ENCODE measurements at places on chromosomes 2 and 18.

- no peak for DNase-seq
Measured at GRCh38 chr2:144708626-144709025, 188.7 kb upstream of the ZEB2 start.

DNA sequence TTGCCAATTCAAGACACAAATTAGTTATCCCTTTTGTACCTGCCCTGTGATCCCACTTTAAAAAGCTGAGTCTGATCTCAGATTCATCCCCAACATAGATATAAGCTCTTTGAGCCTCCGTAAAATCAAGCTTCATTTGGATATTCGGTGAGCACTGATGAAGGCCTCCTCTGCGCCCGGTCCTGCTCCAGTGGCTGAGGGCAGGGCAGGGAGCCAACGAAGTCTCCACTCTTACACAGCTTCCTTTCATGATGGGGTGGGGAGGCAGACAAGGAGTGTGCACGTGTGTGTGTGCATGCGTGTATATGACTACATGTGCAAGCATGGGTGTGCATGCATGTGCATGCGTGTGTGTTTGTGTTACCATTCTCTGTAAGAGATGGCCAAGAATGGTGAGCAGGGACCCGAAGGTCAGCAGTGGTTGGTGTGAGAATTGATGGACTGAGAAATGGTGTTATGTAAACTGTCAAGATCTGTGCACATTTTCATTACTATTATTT lies 43.6 kb downstream of the IL1RL2 start:
- no peak for DNase-seq

GRCh38 chr18:70499218-70499691 lies 210.4 kb downstream of the SOCS6 start:
- no peak for DNase-seq

- DNase-seq = no peak
Measured at GRCh38 chr2:234072454-234072853, 22.0 kb downstream of the SPP2 start.

DNA sequence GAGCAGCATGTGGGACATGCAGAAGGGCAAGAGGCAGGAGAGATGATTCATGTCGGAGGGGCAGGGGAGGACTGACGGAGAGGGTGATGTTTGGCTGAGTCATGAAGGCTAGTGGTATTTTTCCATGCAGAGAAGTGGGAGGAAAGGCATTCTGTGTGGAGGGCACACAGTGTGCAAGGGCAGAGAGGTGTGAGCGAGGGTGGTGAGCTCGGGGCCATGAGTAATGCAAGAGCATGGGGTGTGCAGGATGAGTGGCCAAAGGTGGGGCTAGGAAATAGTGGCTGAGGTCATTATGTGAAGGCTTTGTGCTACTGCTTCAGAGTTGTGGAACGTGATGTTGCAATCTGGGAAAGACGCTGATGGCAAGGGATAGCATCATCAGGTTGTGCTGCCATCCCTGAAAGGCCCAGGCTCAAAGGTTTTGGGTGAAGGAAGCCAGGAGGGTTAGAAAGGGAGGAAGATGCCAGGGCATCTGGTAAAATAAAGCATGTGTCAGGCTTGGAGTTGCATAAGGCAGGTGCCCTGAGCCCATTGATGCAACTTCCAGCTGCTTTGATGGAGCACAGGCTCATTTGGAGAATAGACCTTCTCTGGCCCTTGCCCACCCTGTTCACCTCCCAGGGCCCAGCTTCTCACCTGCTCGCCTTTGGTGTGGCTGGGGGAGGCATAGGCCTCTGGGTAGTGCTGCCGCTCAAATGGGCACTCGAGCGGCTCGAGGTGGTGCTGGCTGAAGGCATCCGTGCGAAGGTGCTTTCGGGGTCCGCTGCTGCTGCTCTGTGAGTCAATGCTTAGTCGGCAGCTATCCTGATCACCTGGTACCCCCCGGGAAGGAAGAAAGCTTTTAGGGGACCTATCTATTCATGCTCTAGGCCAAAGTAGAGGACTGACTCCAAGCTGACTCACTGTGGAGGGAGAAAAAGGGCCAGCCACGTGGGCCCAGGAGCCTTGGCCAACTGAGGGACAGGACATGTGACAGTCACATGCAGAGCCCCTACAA lies 37.5 kb downstream of the PAX8 start:
- peak; percentile 70 for DNase-seq

GRCh38 chr2:58812771-58813344 lies 571.7 kb upstream of the FANCL start:
- DNase-seq = no peak

DNA sequence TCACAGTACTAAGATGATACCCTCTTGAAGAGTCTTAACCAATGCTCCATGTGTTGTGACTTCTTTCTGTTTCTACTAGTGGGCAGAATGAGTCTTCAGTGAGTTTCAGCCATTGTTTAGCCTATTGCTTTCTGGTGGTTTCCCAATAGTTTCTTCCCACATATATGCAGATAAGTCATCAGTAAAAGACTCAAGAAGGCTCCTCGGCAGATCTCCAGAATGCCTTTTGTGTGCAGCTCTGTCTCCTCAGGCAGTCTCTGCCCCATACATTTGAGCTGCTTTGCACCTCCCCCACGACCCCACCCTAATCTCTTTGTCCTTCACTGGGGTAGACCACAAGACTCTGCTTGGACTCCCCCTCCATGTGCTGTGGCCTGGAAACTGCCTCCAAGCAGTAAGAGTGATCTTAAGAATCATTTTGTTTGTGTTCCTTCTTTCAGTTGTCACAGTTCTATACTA lies 71.6 kb upstream of the CHRNA1 start:
- DNase-seq = peak; percentile 60

DNA sequence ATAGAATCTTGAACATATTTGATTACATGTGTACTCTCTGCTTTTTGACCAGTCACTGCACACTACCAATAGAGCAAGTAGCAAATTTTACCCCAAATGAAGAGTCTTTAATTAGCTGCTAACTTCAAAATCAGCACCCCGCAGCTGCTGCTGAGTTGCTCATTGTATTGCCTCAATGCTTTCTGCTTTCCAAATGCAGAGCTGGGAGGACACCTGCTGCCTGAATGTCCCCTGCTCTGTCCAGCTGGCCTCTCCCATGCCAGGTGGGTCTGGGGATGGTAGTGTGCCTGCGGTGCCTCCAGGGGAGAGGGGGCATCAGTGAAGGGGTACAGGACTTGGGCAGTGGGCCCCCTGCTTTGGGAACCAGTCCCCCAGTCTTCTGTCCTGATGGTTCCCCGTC lies 184.8 kb downstream of the PRKCE start:
- no peak for DNase-seq

DNA sequence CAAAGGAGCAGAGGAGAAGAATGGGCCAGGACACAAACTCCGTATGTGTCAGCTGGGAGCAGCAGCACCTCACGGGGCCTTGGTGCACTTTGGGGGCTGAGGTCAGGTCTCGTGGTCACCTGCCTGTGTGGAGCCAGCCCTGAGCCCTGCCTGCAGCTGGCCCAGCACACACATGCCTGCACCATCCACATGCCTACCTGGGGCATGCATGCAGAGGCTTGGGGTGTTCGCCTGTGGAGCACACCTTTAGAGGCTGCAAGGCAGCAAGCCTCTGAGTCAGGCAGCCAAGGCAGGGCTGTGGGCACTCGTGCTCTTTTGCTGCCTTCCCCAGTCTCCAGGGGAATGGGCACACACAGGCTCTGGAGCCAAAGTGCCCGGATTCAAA lies 36.0 kb downstream of the ARHGEF4 start:
- DNase-seq = no peak

GRCh38 chr2:80499095-80499494 lies 194.5 kb upstream of the LRRTM1 start:
- no peak for DNase-seq

- DNase-seq = no peak
Measured at GRCh38 chr2:27198627-27199026, 13.2 kb upstream of the ATRAID start.

GRCh38 chr2:78418021-78418420 lies 607.5 kb upstream of the REG3G start:
- no peak for DNase-seq

- no peak for DNase-seq
Measured at GRCh38 chr2:2007551-2008501, 263.5 kb upstream of the PXDN start.

DNA sequence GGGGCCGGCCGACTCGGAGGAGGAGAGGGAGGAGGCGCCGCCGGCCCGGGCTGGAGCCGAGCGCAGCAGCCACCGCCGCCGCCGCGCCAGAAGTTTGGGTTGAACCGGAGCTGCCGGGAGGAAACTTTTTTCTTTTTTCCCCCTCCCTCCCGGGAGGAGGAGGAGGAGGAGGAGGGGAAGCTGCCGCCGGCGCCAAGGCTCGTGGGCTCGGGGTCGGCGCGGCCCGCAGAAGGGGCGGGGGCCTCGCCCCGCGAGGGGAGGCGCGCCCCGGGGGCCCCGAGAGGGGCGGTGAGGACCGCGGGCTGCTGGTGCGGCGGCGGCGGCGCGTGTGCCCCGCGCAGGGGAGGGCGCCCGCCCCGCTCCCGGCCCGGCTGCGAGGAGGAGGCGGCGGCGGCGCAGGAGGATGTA lies 316 bp downstream of the CRIM1 start:
- DNase-seq = no peak

DNA sequence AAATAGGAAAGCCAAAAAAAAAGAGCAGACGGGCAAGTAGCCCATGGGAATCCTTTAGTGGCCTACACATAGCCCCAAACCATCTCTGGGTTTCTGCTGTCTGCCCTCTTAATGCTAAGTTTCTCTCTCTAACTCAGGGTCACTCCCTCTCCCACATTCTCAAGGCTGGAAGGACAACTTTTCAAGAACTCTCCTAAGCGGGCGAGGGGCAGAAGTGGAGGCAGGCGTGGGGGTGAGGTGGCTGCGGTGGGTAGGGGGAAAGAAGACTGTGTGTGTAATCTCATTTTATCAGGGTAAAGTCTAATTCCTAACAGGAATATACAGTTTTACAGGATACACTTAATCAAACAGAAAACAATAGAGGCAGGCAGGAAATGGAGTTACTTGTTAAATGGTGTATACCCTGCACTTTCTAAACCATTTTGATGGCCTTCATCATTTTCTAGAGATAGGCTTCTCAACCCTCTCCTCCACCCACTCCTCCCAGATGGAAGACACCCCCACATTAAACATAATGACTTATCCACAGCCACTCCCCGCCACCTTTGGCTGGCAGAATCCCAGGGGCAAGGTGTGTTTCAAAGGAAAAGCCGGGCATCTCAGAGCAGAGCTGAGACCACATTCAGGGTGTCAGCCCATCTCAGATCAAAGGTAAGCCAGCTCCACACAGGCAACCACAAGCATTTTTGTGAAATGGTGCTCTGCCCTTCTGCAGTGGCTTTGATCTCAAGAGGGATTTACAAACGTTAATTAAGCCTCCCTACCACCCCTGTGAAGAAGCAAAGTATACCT lies 6.8 kb downstream of the SMAD7 start:
- DNase-seq = no peak

DNA sequence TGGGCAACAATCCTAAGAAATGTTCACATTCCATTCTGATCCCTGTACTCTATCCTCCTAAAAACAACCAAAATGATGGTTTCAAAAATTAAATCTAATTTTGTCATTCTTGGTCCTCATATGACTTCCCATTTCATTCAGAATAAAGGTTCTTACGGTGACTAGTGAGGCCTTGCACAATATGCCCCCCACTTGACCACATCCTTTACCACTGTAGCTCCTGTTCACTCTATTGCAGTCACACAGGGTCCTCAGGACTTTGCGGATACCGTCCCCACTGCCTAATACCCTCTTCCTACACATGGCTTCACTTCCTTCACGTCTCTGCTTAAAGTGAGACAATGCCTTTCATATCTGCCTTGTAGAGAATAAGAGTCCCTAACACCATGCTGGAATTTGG lies 1058.7 kb upstream of the KLHL29 start:
- no peak for DNase-seq

- no peak for DNase-seq
Measured at GRCh38 chr2:240443891-240444301, 8.4 kb downstream of the GPC1 start.

GRCh38 chr2:43415592-43415991 lies 180.2 kb downstream of the THADA start:
- no peak for DNase-seq

GRCh38 chr2:160063879-160064612 lies 1.6 kb upstream of the PLA2R1 start:
- no peak for DNase-seq

- no peak for DNase-seq
Measured at GRCh38 chr2:71669628-71670429, 216.5 kb downstream of the DYSF start.

DNA sequence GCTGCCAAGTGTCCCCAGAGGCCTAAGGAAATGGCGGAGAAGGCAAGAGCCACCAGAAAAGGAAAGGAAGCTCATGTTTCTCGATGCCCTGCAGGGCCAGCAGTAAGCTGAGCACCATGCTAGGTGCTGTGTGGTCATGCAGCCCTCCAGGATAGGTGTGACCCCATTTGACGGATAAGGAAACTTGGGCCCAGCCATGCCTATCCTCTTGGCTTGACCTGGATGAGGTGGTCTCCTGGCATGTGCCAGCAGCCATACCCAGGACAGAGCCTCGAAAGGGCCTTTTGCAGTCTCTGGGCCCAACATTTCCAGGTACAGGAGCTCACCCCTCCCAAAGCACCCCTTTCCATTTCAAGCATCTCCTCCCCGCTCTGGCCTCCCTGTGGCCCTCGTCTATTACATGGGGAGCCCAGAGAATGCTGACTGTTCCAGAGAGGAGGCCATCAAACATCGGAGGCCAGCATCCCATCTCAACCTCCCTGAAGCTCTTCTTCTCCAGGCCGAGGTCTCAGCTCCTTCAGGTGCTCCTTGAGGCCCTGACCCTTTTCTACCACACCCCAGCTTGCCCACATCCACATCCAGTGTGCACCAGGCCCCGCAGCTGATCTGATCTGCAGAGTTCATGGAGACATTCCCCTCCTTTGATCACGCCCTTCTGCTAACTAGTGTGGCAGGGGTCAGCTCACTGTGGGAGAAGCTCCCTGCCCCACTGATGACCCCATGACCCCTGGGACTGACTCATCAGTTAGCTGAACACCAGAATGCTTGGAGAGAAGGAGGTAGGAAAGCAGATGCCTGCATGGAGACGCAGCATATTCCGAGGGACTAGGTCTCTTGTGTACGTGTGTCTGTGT lies 208.4 kb downstream of the TNS1 start:
- no peak for DNase-seq

GRCh38 chr2:189165656-189166380 lies 13.7 kb downstream of the COL5A2 start:
- DNase-seq = no peak

- DNase-seq = no peak
Measured at GRCh38 chr2:61380056-61380881, 90.6 kb downstream of the USP34 start.

GRCh38 chr2:205937211-205937610 lies 148.8 kb downstream of the INO80D start:
- DNase-seq = no peak

All from stimulated activated CD4-positive, alpha-beta T cell treated with anti-CD3 and anti-CD28 coated beads, Interleukin-2, amount 100 ng/mL, for 24 hours (primary cell).